ENCODE measurements at places on chromosomes 6 and 20. TPM values are rescaled to one million over a fixed set of nuclear protein-coding genes. Genes with fewer than 3 reads are reported as not detected.

GRCh38 chr6:124937645-124938044, 24.6 kb upstream of the RNF217 start:
- DNase-seq, result no peak

DNA sequence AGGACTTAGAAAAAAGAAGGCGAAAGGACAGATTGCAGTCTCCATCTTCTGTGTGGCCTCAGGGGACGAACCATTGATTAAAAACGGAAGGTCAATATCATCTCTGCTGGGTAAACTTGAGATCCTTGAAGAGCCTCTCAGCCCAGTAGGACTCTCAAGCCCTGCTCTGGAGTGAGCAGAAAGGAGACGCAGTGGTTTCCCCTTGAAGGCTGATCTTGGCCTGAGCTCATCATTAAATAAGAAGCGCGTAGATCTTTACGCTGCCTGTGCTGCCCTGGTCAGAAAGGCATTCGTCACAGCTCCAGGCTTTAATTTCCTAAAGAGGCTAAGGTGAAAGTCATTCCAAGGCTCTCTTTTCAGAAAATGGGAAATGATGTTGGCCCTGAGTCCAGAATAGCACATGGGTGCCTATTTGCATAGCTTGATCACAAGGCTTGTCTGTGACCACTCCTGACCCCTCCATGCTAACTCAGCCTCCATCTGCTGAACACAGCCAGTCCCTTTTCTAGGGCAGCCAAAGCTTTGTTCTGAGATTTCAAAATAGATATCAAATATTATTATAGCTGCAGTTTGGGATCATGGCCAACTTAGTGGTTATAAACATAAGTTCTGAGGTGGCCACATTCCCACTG, 29.3 kb upstream of the XRN2 start:
- DNase-seq, result no peak

DNA sequence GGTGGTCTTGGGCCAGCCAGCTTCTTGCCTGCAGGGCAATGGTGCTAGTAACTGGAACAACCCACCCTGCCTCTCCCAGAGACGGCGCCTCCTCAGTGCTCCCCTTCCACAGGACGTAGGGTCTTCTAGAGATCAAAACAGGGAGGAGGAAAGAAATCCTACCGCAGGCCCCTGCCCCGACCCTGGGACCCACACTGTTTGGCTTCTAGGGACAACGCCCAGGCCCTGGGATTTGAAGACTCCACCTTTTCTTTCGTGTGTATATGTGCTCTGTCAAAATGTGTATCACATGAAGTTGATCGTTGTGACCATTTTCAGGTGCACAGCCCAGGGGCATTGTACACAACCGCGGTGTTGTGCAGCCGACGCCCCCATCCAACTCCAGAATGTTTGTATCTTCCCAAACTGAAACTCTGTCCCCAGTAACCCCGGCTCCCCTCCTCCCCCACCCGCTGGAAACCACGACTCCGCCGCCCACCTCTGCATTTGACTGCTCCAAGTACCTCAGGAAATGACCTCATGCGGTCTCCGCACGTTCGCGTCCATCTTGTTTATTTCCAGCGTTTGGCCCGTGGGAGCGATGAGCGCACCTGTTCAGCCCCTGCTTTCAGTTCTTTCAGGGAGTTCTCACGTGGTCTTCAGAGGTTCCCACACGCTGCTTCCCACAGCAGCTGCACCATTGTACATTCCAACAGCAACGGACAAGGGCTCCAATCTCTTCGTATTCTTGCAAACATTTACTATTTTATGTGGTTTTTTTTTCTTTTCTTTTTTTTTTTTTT, 3.4 kb upstream of the BHLHE23 start:
- DNase-seq, result no peak

DNA sequence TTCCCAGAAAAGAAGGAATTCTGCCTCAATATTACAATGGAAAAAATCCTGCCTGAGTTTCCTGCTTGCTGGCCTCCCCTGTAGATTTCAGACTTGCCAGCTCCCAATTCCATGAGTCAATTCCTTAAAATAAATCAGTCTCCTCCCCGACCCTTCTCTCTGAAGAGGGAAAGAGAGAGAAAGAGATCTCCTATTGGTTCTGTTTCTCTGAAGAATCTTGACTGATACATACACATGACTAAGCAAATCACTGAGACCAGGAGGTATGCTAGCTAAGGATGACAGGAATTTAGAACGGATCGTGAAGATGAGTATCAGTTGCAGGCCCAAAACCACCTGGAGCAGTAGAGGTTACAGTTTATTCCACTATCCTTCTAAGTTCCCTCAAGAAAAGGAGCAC, 11.3 kb upstream of the RBM24 start:
- DNase-seq, result no peak

DNA sequence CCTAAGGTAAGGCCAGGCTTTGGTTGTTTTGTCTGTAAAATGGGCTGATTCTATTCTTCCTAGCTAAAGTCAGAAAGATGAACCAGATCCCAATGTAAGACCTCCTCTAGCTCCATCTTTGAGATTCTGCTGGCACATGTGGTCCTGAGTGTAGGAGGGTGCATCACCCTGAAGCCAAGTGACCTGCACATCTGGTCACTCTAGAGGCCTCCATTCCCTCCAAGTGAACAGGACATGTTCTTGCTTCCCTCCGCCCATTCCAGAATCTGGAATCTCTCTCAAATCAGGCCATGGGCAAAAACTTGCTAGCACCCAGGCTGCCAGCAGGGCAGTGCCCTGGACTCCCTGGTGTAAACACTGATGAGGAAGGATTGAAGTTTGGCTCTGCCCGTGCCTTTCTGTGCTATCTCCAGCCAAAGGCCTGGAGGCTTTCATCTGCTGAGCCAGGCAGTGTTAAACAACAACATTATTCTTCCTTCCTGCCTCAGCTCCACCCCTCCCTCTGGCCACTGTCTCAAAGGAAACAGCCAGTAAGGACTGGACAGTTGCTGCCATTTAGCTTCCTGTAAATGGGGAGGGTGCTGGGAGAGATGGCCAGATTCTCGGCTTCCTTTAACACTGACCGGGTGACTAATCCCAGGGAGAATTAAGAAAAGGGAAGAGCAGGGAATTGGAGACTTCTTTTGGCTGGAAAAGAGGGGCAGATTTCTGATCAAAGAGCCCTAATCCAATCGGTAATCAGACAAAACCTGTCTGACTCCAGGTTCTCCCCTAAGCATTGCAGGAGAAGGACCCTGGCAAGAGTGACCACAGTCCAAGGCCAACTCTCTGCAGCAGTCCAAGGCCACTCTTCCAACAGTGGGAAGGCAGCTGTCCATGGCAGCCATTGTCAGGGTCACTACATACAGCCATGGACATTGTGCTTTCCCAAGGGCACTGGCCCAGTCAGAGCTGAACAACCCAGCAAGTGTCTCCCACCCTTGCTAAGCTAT, 19.5 kb upstream of the ADGRF1 start:
- DNase-seq, result no peak

DNA sequence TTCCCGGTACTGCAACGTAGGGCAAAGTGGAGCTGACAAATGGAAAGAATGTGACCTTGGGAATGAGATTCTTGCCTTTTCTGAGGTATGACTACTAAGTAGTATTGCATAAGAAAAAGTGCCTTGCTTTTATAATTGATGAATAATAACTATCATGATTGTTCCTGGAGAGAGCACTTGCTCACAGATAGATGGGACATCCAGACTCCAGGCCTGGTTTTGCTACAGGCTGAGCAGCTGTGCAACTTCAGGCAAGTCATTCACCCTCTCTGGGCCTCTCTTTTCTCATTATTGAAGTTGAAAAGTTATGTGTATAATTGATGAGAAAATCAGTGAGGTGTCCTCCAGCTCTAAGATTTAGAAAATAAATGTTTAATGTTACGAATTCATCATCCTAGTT, 53.6 kb upstream of the MBOAT1 start:
- DNase-seq, result no peak

Gene PPIL1
- total RNA-seq, result 29.6 TPM

DNA sequence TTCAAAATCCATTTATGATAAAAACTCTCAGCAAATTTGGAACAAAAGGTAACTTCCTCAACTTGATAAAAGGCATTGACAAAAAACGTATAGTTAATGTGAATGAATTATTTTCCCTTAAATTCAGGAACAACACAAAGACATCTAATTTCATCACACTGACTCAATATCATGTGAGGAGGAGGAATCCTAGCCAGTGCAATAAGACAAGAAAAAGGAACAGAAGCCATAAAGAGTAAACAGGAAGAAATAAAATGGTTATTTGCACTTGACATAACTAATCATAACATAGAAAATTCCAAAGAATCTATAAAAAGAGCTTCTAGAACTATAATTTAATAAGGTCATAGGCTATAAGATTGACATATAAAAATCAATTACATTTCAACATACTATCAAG, 31.4 kb downstream of the CHD6 start:
- no peak for DNase-seq

DNA sequence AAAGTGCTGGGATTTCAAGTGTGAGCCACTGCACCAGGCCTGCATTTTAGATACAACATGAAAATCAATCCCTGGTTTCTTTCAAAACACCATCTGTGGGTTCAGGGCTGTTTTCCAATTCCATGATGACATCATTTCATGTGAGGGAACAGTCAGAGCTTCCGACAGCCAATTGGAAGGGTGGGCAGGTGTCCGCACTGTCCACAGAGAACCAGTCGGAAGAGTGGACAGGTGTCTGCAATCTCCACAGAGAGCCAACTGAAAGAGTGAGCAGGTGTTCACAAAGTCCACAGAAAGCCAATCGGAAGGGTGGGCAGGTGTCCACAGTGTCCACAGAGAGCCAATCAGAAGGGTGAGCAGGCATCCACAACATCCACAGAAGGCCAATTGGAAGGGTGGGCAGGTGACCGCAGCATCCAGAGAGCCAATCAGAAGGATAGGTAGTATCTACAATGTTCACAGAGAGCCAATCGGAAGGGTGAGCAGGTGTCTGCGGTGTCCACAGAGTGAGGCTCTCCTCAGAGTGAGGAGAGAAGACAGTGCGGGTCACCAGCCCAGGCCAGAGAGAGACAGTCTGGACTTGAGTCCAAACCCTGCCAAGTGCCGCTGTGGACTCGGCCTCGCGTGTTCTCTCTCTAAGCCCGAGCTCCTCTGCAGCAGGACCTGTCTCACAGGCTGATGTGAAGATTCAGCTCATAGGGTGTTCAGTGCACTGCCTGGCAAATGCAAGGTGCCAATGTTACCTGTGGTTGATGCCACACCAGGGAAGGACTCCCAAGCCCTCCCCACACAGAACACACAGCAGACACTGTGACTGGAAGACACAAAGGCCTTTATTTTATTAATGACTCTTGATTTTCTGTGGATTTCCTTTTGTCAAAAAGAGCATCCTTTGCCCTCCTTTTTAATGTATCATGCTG, 57.3 kb downstream of the DLL1 start:
- DNase-seq, result no peak

DNA sequence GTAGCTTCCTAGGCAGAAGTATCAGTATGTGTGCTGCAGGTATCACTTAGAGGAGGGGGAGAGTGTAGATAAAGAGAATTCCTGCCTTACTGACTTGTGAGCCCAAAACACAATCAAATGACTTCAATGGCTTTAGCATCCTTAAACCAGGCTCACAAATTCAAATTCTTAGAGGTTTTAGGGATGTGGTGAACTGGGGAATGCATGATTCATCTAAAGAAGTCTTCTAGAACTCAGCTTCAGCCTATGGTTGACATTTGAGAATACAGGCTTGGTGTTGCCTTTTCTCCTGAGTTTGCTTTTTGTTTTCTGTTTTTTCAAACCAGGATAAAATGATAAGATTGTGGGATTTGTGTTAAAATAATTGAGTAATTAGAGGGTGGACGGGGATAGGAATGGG, 14.4 kb downstream of the SNRPC start:
- peak; percentile 40 for DNase-seq

Gene TMEM244
- not detected for total RNA-seq

DNA sequence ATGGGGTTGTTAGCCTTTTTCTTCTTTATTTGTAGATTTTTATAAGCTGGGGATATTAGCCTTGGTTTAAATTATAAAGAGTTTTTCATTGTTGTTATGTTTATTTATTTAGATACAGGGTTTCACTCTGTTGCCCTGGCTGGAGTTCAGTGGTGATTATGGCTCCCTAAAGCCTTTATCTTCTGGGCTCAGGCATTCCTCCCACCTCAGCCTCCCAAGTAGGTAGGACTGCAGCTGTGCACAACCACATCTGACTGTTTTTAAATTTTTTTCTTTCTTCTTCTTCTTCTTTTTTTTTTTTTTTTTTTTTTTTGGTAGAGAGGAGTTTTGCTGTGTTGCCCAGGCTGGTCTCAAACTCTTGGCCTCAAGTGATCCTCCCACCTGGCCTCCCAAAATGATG, 80.9 kb downstream of the UBE3D start:
- DNase-seq, result no peak

- DNase-seq, result peak; percentile 7
Observed at GRCh38 chr6:112575309-112575834, 228.2 kb downstream of the RFPL4B start.

DNA sequence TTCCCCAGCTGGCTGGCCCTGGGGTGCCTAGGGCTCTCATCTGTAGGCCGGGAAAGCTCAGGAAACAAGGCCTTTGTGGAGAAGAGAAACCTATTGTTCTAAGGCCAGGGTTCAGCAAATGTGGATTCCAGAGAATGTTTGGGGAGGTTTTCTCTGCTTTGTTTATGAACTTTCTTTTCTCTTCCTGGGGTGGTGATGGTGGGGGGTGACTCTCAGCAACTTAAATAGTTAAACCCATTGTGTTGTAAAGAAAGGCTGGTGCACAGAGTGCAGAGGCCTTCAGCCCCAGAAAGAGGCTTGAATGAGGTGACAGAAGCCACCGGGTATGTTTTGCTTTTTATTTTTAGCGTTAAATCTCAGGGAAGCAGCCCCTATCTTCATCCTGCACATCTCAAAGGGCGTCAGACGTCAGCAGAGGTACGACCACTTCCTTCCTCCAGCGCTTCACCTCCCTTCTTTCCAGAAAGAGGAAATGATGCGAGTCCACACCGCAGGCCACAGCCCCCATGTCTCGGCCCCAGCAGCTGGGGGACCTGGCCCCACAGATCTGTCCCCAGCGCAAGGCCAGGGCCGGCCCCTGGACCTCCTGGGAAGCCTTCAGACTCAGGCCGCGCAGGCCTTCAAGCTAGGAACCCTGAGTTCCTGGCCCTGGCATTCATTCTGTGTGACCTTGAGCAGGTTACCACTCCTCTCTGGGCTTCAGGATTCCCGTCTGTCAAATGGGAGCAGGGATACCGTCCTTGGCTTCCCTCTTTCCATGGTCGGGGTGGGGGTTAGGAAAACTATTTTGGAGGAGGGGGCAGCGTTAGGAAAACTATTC, 605 bp upstream of the PPP1R16B start:
- peak; percentile 13 for DNase-seq

DNA sequence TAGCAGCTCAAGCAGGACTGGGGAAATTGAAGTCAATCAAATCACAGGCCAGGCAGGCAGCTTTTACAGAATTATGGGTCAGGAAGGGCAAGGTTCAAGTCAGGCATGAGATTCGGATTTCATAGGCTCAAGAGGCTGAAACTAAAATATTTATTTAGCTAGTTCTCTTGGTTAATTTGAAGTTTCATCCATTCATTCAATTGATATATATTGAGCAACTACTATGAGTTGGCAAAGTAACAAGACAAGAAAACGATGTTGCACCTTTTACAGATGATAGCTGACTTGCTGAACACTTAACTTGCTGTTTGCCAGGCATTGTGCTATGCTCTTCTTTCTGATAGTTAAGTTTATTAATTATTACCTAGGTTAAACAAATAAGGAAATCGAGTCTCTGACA, 20.5 kb upstream of the ASCC3 start:
- no peak for DNase-seq

Gene SLPI
- total RNA-seq, result 58.2 TPM

GRCh38 chr20:34920055-34920454, 35.6 kb downstream of the GSS start:
- DNase-seq, result no peak

All from renal cortical epithelial cell (primary cell).